ENCODE measurements at places on chromosomes 7 and 10. TPM values are rescaled to one million over a fixed set of nuclear protein-coding genes. Genes with fewer than 3 reads are reported as not detected.

The THSD7A gene
- total RNA-seq: 1.7 TPM

The CALHM1 gene
- total RNA-seq: 0.93 TPM

DNA sequence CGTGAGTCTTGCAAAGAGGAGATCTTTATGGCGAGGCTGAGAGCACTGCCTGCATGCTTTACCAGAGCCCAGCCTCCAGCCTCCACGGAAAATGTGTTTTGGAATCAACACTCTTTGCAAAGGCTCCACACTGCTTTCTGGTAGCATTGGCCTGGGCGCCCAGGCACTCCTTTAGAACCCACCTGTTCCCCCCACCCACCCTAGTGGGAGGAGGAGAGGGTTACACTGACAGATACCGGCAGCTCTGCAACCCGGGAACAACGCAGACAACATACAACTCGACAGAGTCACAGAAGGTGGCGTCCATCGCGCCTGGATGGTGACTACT, 5.5 kb upstream of the MNX1 start:
- H3K36me3 ChIP-seq: no peaks in the 10 kb centered on the region
- DNase-seq: no peak
- H3K4me3 ChIP-seq: peak overlapping the region; percentile 49
- H3K27me3 ChIP-seq: peaks cover 100% of the 10 kb centered on the region
- no peak overlapping the region for H3K27ac ChIP-seq

GRCh38 chr10:130137090-130137448, 878 bp downstream of the GLRX3 start:
- H3K27me3 ChIP-seq: no peaks in the 10 kb centered on the region
- no peak overlapping the region for H3K27ac ChIP-seq
- DNase-seq: no peak
- peak overlapping the region; percentile 85 for H3K4me3 ChIP-seq

- peaks cover 6% of the 10 kb centered on the region for H3K4me1 ChIP-seq
- no peak for DNase-seq
- H3K27me3 ChIP-seq: no peaks in the 10 kb centered on the region
- H3K4me3 ChIP-seq: no peak overlapping the region
These were observed 14.9 kb downstream of the AFAP1L2 start for GRCh38 chr10:114389426-114389825.

- 0 out of 2 replicates have a peak, but pooled peaks cover 3% of the 10 kb centered on the region for H3K4me1 ChIP-seq
- no peaks in the 10 kb centered on the region for H3K36me3 ChIP-seq
- no peak overlapping the region for H3K4me3 ChIP-seq
- DNase-seq: no peak
- no peaks in the 10 kb centered on the region for H3K27me3 ChIP-seq
These were observed 407.4 kb downstream of the KCNMA1 start for GRCh38 chr10:77230194-77230593.
